ENCODE measurements at places on chromosomes 16 and 17.

DNA sequence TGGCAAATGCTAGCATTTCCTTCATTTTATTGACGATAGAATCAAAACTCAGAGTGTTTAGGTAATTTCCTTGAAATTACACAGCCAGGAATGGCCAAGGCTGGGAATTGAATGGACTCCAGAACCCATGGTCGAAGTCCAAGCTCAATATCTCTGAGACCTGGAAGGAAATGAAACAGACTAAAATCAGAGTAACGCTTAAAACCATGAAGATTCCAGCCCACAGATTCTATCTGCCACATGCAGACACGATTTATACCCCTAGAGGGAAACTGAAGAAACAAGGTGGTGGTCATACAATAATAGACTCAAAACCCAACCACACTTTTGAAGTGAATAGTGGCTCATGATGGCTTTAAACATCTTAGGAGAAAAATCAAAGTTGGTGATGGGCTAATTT, 95.6 kb downstream of the PRKCA start:
- DNase-seq: no peak

DNA sequence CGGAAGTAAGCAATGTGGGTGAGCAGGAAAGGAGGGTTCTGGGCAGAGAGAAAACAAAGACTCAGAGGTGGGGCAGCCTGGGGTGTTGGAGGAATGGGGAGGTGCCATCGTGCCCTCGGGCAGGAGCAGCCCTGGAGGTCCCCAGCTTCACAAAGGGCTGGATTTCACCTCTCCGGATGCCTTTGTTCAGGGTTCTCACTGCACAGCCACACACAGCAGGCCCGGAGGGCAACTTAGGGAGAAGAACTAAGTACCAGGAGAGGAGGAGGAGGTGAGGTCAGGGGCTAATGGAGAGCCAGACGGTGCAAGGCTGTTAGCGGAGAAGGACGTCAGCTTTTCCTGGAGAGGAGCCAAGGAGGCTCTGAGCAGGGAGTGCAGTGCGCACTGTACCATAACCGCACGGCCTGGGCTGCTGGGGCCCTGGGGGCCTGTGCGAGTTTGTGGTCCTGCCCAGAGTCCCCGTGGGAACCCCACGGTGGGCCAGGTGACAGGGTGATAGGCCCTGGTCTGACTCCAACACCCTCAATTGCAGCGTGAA, 9.3 kb downstream of the ARRB2 start:
- DNase-seq: no peak

DNA sequence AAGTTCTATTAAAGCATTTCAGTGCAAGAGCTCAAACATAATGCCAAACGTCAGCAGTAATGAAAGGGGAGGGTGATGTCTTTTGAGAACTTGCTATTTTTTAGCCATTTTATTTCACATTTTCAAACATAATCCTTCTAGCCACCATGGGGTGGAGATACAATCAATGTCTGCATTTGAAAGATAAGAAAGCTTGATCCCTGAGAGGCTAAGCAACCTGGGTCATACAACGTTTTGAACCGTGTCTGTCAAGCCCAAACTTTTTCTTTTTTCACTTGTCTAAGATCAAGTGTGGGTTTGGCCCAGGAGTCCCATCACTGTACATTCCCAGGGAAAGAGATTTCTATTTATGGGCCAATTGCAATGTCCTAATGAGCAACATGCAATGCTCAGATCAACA, 331.1 kb downstream of the SLC39A11 start:
- DNase-seq: no peak

DNA sequence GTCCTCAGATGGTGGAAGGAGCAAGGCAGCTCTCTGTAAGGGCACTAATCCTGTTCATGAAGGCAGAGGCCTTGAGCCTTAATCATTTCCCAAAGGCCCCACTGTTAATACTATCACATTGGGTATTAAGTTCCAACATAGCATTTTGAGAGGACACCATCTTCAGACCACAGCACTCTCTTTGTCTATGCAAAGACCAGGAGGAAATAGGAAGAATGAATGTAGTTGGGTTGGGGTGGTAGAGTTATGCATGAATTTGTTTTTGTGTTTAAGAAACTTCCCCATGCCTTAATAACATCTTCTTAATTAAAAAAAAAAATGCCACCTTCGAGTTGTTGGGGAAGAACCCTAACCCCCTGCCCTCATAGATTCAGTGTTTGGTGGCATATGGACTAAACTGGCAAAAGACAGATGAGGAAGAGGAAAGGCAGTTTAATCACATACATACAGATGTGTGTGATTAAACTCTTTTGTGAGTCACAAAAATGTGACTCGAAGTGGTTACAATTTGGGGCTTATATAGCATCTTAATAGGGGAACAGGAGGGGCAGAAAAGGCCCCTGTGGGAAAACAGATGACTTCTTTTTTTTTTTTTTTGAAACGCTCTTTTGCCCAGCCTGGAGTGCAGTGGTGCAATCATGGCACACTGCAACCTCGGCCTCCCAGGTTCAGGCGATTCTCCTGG, 35.0 kb upstream of the SLC5A10 start:
- no peak for DNase-seq

DNA sequence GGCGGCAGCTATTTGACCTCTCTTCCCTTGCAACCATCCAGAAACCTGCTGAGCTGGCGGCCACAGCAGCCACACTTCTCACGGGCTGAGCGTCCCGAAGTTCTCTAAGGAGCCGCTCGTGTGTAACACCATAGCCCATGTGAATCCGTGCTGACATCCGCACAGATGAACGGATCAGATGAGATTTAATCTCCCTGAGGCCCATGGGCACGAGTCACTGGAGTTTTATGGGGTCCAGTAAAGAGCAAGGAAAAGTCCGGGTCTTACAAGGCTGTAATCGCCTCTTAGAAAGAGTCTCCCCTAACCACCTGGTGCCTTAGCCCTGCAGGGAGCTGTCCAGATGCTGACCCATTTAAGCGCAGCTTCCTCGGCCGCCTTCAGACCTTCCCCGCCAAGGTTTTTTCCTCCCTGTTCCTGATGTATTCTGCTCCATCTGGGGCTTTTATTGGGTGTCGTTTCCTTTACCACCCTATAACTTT, 5.5 kb upstream of the CACNG5 start:
- DNase-seq: peak; percentile 59

- no peak for DNase-seq
These were observed 10.7 kb downstream of the MMD start for GRCh38 chr17:55410722-55411462.

DNA sequence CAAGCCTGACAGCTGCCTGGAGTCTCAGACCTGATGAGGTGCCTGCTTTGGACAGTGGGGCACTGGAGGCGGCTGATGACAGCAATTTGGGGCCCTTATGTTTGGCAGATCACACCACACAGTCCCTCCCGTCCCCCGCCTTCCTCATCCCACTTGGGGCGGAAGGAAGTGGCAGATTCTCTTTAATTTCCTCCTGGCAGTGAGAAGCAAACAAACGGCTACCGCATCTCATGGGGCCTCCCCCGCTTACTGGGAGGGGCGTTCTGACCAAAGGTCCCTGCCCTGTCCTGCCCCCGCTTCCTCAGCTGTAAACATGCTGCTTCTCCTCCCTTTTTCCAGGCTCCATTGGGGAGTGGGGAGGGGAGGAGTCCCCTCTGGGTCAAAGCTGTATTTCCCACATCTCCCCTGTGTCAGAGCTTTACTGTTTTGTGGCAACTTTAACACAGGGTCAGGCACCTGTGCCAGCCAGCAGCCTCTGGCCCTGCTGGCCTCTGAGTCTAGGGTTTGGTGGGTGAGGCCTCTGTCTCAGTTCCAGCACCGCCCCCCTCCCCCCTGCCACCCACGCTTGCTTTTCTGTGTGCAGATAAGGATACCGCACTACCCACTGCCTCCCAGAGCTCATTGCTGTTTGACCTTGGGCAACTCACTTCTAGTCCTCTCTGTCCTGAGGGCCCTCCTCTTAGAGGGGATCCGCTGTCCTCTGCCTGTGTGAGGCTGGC, 5.4 kb upstream of the NFATC3 start:
- DNase-seq: no peak

DNA sequence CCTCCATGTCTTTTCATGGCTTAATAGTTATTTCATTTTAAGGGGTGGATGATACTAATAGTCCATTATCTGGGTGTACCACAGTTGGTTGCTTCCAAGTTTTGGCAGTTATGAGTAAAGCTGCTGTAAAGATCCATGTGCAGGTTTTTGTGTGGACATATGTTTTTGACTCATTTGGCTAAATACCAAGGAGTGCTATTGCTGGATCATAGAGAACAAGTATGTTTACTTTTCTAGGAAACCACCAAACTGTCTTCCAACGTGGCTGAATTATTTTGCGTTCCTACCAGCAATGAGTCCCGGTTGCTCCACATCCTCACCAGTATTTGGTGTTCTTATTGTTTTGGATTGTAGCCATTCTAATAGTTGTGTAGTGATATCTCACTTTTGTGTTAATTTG, 181.9 kb downstream of the SPECC1 start:
- DNase-seq: no peak

DNA sequence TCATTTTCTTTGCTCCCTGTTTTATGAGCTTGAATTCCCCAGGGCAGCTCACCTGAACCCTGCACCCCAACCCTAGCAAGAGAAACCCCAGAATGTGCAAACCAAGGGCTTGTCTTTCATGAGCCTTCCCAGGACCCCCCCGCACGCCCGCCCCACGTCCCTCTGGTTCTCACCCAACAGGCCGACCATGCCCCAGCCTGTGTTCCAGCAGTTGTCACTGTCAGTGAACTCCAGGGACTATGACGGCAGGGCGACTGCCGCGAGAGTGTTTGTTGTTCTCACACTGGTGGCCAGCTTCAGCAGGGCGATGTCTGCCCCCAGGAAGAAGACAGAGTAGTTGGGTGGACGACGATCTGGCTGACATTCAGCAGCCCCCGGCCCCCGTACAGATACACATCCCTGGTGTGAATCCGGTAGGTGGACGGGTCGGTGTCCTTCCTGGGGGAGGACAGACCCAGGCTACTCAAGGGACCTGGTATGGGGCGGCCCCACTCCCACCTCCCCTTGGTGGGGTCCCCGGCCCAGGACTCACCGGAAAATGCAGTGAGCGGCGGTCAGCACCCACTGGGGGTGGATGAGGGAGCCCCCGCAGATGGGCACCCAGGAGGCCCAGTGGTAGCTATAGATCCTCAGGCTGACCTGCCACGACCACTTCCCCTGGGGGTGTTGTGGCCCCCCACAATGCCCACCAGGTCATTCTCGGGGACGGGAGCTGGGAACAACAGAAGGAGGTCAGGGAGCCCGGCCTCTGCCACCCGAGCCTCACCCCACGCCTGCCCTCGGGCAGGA, 20.1 kb downstream of the TPSD1 start:
- DNase-seq: no peak

- no peak for DNase-seq
These were observed 28.5 kb downstream of the FTO start for GRCh38 chr16:53732296-53732929.

DNA sequence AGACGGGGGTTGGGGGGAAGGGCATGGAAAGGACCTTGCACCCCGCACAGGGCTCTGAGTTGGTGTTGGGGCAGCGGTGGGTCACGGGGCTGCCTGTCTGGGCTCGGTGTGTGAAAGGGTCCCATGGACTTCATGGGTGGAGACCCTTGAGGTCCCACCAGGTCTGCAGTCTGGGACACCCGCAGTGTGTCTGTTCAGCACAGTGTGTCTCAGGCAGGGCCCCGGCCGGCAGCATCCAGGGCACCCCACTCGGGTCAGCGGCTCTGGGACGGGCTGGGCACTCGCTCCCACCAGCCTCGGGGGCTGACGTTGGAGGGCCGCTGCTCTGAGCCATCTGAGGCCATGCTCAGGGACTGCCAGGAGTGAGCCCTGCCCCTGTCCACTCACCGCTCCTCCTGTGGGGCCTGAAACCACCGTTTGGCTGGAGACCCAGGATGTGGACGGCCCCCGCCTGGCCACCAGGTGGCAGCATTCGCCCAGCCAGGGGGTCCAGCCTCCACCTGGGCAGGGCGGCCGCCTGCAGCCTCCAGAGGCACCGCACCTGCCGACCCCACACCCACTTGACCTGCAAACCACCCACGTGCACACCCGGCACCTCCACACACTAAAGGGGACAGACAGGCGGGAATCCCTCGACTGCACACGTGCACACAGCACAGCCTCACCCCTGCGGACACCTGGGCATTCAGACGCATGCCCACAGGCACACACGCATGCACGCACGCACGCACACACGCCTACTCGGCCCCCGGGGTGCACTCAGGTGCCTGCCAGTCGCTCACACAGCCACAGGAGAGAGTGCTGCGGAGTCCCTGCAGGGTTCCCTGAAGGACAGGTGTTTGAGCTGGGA, 10.1 kb upstream of the ZFPM1 start:
- DNase-seq: peak; percentile 71

DNA sequence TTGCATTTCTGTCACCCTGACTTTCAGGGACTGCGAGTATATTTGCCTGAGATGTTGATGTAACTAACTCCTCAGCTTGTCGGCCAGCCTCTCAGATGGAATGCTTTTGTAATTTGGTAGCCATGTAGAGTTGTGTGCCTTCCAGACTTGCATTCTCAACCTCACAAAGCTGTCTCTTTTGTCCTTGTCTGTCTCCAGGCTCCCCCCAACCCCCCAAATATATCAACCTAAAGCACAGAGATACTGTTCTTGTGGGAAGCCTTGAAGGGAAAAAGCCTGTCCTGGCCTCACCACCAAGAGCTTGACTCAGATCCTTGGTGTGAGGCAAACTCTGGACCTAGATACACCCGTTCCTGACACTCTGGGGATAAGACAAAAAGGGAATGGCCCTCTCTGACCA, 18.4 kb downstream of the SAP30BP start:
- DNase-seq: no peak

- no peak for DNase-seq
These were observed 112.7 kb downstream of the NPIPB5 start for GRCh38 chr16:22623351-22623781.

DNA sequence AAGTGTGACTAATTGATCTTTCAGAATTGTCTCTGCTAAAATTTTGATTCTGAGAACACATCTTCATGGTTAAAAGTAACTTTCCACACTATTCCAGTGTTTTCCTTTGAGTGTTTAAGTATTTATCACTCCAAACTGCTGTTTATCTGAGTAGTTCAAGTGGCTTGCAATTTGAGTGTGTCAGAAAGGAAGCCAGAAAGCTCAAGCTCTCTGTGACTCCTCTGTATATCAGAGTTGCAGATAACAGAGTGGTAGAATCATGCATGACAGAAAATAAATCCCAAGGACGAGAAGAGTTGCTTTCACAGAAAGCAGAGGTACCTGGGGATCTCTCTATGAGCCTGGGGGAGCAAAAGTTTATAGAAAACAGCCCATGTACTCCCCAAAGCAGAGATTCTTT, 130.0 kb downstream of the CYB561 start:
- DNase-seq: no peak

- no peak for DNase-seq
These were observed 61.4 kb downstream of the VAT1L start for GRCh38 chr16:77849646-77850258.

- DNase-seq: no peak
These were observed 22.5 kb downstream of the STAT5A start for GRCh38 chr17:42310787-42311215.
